Colonic mucosa (tissue), 4 donors: ENCODE measurements at places on chromosomes 16 and 17.

DNA sequence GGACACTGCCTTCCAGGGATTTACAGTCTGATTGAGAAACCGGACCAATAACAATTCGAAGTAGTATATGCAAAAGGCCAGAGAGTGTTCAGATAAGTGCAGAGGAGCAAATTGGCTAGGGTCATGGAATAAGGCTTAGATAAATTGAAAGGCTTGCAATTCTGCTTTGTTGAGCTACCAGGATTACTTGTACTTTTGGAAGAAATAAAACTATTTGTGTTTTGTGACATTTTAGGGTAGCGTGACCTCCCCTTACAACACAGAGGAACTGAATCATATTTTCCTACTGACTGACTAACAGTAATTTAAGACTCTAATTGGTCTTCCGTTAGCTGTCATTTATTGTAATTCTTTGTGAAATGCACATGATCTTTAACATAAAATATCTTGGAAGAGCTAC lies 104.7 kb downstream of the PITPNC1 start:
- DNase-seq, result no peak

- DNase-seq, result no peak
Observed at GRCh38 chr17:65130832-65131231, 6.3 kb upstream of the RGS9 start.

DNA sequence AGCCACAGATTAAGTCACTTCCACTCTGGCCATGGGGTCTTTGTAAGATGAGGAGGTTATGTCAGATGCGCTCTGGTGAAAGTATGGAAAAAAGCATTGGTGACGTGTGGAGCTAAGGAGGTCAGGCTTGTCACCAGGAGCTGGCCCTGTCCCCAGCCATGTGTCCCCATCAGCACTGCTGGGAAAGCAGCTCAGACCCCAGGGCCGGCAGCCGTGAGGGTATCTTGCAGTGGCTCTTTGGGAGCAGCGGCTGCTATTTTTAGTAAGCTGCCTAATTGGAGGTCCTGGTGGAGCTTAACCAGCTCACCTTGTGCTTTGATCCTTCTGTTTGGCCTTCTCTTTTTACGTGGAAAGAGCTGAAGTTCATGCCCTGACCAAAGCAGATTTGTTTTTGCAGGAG lies 60.9 kb downstream of the MPRIP start:
- DNase-seq, result no peak

GRCh38 chr16:2278272-2278608 lies 10.3 kb upstream of the RNPS1 start:
- DNase-seq, result no peak
